ENCODE measurements at places on chromosomes 3 and 15. TPM values are rescaled to one million over a fixed set of nuclear protein-coding genes. Genes with fewer than 3 reads are reported as not detected.
A peak's percentile ranks its signal among the peaks of the same experiment; 100 is the strongest.

THAP10 gene
- total RNA-seq = 3.6 TPM

CYP8B1 gene
- total RNA-seq = not detected

ADAMTSL3 gene
- total RNA-seq = under 0.01 TPM

SORD gene
- total RNA-seq = 34.2 TPM

MOBP gene
- not detected for total RNA-seq

DNA sequence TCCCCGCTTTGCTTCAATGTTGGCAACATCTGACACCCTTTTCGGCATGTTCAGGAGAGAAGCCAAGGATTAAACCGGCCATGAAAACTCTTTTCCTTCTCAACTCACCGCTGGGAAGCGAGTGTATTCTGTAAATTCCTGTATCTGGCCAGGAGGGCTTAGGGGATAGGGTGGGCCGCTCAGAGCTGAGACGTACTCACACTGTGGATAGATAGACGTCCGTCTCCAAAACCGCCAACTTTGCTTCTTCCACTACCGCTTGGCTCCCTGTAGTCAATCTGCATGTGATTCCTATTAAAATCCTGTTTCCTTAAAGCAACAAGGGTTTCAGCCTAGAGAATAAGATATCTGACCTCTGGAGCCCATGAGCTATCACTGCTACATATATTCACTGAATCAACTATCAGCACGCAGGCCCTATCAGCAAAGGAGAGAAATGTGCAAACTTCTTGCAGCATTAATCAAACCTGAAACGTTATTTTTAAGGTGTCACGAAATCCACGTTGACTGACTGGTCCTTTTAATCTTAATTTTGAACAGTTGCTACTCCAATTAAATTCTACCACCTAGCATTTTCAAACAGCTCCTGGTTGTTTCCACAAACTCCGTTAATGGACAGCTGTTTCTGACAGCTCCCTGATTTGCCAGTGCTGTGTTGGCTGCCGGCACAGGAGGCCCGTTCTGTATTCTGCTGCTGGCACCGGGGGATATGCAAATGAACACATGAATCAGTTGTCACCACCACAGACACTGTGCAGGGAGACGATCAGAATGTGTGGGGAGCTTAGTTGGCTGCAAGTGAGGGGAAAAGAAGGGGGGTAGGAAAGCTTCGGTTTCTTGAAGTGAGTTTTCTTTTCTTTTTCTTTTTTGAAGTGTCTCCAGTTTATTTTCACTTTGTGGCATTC is 438.9 kb upstream of the ARRDC4 start:
- no peaks in the 10 kb centered on the region for H3K36me3 ChIP-seq
- no peak for DNase-seq
- H3K4me1 ChIP-seq = no peaks in the 10 kb centered on the region

DNA sequence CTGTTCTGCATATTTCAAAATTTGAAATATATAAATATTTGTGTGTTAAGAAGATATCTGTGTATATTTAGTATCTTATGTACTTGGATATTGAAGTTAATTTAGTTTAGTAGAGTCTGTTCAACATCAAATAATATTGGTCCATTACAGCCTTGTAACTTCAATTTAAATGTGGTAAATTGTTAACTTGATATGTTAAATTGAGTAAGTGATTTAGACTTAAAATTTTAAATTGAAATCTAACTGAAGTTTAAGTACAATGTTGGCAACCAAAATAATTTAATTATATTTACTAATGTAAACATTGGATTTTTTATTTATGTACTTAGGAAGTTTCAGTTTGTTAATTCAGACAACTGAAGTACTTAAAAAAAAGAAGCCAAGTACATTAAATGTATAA is 343.9 kb upstream of the DNAJC19 start:
- no peaks in the 10 kb centered on the region for H3K27me3 ChIP-seq
- H3K4me3 ChIP-seq = no peak overlapping the region
- H3K4me1 ChIP-seq = no peaks in the 10 kb centered on the region
- no peaks in the 10 kb centered on the region for H3K36me3 ChIP-seq
- no peak overlapping the region for H3K27ac ChIP-seq
- no peak for DNase-seq

- H3K27ac ChIP-seq = no peak overlapping the region
- H3K4me3 ChIP-seq = no peak overlapping the region
- H3K4me1 ChIP-seq = peaks cover 2% of the 10 kb centered on the region
- no peaks in the 10 kb centered on the region for H3K36me3 ChIP-seq
- DNase-seq = peak; percentile 60
- H3K27me3 ChIP-seq = peaks cover 1% of the 10 kb centered on the region
Observed at GRCh38 chr3:176961916-176962315, 235.4 kb downstream of the TBL1XR1 start.

GRCh38 chr15:67548236-67548852 is 5.8 kb downstream of the MAP2K5 start:
- no peak overlapping the region for H3K27ac ChIP-seq
- H3K27me3 ChIP-seq = no peaks in the 10 kb centered on the region
- peak; percentile 73 for DNase-seq
- H3K4me1 ChIP-seq = peaks cover 11% of the 10 kb centered on the region
- peaks cover 16% of the 10 kb centered on the region for H3K36me3 ChIP-seq

DNA sequence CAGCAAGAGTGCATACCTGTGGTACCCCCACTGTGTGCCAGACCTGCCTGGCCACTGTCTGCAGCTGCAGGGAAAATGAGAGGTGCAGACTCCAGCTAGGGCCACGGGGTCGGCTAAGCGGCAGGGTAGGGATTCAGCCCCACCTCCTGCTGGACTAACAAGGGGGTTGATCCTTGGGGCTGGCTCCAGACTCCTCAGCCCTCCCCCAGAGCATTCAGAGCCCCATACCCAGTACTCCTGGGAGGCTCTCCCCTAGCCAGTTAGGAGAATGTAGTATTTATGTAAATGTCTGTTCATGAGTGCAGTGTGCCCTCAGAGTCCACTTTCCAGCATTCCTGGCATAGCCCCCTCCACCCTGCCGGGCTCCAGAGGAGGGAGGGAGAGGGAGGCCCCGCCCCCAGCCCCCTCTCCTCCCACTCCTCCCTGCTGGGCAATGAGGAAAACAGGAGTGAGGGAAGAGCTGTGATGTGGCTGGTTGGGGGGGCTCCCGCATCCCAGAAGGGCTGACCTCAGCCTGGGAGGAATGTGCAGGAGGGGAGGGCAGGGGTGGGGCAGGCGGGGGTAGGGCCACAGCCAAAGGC is 4.5 kb upstream of the SEMA3B start:
- H3K27ac ChIP-seq = peak overlapping the region; percentile 97
- H3K27me3 ChIP-seq = no peaks in the 10 kb centered on the region
- no peak overlapping the region for H3K4me3 ChIP-seq
- no peaks in the 10 kb centered on the region for H3K36me3 ChIP-seq
- DNase-seq = peak; percentile 93

- DNase-seq = no peak
- H3K4me3 ChIP-seq = no peak overlapping the region
- H3K27me3 ChIP-seq = peaks cover 26% of the 10 kb centered on the region
- H3K4me1 ChIP-seq = no peaks in the 10 kb centered on the region
Observed at GRCh38 chr3:194986208-194987043, 284.5 kb downstream of the XXYLT1 start.

- no peaks in the 10 kb centered on the region for H3K27me3 ChIP-seq
- no peaks in the 10 kb centered on the region for H3K36me3 ChIP-seq
- no peak overlapping the region for H3K4me3 ChIP-seq
- H3K4me1 ChIP-seq = peaks cover 5% of the 10 kb centered on the region
- H3K27ac ChIP-seq = no peak overlapping the region
Observed at GRCh38 chr3:185225523-185225922, 28.3 kb downstream of the EHHADH start.

- no peak for DNase-seq
- H3K36me3 ChIP-seq = no peaks in the 10 kb centered on the region
- no peaks in the 10 kb centered on the region for H3K4me1 ChIP-seq
Observed at GRCh38 chr3:13009132-13009945, 63.9 kb downstream of the IQSEC1 start.

DNA sequence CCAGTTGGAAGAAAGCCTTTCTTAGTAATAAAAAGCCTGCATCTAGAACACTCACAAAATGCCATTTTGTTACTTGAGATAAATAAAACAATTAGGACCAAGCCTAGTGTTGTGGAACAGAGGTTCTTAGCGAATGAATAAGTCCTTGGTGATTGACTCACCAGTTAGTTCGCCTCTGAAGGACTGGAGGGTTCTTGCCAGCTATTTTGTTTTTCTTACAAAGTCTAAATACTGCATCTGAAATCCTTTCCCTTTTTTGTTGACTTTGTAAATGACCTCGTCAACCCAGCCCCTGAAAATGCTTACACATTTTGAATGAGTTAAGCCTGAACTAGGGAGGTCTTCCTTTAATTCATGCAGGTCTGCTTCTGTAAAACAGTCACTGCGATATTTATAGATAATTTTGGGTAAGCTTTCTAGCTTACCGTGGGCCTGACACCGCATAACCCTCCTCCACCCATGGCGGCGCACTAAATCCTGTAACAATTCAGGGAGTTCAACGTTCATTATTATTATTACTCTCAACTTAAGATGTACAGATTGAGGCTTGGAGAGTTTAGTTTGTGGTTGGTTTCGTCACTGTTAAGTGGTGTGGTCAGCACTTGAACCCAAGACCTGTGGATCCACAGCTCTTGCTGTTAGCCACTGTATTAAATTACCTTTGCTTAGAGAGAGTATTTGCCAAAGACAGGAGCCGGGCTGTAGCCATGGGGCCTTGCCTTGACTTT is 45.0 kb upstream of the SACM1L start:
- no peaks in the 10 kb centered on the region for H3K27me3 ChIP-seq
- H3K27ac ChIP-seq = peak overlapping the region; percentile 97
- no peak overlapping the region for H3K4me3 ChIP-seq

- no peaks in the 10 kb centered on the region for H3K36me3 ChIP-seq
- no peak overlapping the region for H3K4me3 ChIP-seq
- no peaks in the 10 kb centered on the region for H3K27me3 ChIP-seq
- no peak for DNase-seq
- H3K27ac ChIP-seq = no peak overlapping the region
Observed at GRCh38 chr3:100117093-100117492, 2.8 kb upstream of the FILIP1L start.

- H3K27me3 ChIP-seq = peaks cover 9% of the 10 kb centered on the region
- H3K36me3 ChIP-seq = no peaks in the 10 kb centered on the region
- H3K27ac ChIP-seq = no peak overlapping the region
- H3K4me3 ChIP-seq = no peak overlapping the region
Observed at GRCh38 chr3:62870321-62870720, 4.9 kb downstream of the CADPS start.

- H3K4me3 ChIP-seq = no peak overlapping the region
- no peaks in the 10 kb centered on the region for H3K27me3 ChIP-seq
- H3K36me3 ChIP-seq = no peaks in the 10 kb centered on the region
- H3K4me1 ChIP-seq = no peaks in the 10 kb centered on the region
Observed at GRCh38 chr3:181752202-181752671, 40.5 kb downstream of the SOX2 start.

DNA sequence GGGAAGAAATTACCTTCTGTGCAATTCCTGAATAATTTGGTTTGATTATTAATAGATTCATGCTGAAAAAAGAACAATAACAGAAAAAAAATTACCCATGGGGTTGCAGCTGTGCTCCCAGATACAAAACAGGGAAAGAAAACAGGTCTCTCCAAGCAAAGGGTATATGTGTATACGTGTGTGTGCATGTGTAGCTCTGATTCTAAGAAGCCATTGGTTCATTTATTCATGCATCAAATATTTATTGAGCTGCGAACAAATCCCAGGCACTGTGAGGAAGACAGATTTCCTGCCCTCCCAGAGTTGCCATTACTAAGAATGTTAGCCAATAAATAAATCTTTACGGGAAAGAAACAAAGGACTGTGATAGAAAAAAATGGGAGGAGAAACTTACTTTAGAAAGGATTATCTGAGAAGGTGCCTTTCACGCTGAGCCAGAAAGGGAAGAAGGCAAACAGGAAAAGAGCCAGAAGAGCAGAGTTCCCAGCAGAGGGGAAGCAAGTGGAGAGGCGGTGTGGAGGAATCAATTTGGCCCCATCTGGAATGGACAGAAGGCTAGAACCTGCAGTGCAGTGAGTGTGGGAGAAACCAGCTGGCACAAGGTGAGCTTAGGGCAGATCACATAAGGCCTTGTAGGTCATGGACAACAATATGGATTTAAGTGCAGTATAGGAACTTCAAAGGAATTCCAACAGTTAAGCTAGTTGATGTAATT is 20.7 kb downstream of the CHL1 start:
- H3K27ac ChIP-seq = no peak overlapping the region
- no peak for DNase-seq
- no peaks in the 10 kb centered on the region for H3K36me3 ChIP-seq
- no peak overlapping the region for H3K4me3 ChIP-seq
- no peaks in the 10 kb centered on the region for H3K27me3 ChIP-seq
- H3K4me1 ChIP-seq = no peaks in the 10 kb centered on the region

GRCh38 chr15:96969732-96970710 is 639.5 kb downstream of the NR2F2 start:
- H3K27me3 ChIP-seq = no peaks in the 10 kb centered on the region
- H3K36me3 ChIP-seq = no peaks in the 10 kb centered on the region
- no peak overlapping the region for H3K27ac ChIP-seq
